Muscle of arm (tissue), 14 donors: ENCODE measurements at places on chromosomes 4 and X. TPM values are rescaled to one million over a fixed set of nuclear protein-coding genes. Genes with fewer than 3 reads are reported as not detected.

GRCh38 chr4:178823673-178824295 is 1381.5 kb upstream of the AGA start:
- DNase-seq, result no peak

Gene RAB40A
- not detected for polyA plus RNA-seq

Gene PF4V1
- not detected for polyA plus RNA-seq

Gene ZCCHC18
- polyA plus RNA-seq, result 1.9 TPM

Gene MAOA
- 0.60 TPM for polyA plus RNA-seq

Gene STK26
- 50.2 TPM for polyA plus RNA-seq

Gene SULT1B1
- polyA plus RNA-seq, result 15.8 TPM

Gene NUDT11
- polyA plus RNA-seq, result 6.5 TPM

DNA sequence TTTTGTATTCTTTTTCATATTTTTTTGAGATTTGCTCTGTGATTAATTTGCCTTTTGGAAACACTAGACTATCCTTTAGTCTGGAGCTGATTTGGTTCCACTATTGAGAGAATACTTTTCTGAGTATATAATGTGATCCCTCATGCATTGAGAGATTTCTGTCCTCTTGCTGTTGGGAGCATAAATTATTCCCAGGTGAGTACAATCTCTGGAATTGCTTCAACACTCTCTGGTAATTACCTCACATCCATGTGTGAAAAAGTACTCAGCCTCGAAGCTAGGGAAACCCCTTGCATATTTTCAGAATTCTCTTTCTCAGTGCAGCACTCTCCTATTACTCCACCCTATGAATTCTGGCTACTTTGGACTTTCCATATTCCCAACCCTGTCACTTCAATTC is 550.0 kb downstream of the RAPGEF2 start:
- DNase-seq, result no peak
